Keratinocyte (primary cell): ENCODE measurements at places on chromosomes 2 and 18. TPM values are rescaled to one million over a fixed set of nuclear protein-coding genes. Genes with fewer than 3 reads are reported as not detected.

- no peak for DNase-seq
Observed at GRCh38 chr2:37537316-37537715, 134.1 kb downstream of the CDC42EP3 start.

DNA sequence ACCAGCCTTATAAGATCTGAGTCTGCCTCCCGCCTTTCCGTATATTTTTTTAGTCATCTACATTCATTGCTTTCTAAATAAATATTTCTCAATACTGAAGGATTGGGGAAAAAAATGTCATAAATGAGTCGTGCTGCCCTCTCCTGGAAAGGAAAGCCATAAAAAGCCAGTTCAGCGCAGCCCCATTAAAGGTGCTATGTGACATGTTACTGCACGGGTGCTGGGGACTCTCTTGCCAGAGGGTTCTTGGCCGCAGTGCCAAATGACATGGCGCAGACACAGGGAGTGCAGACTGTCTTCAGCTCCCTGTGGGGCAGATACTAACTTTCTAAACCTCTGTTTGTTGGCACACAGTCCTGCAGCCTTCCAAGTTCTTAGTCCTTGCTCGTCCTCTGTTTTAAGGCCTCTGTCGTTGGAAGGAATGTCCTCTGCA, 53.7 kb upstream of the MAP3K20 start:
- no peak for DNase-seq

DNA sequence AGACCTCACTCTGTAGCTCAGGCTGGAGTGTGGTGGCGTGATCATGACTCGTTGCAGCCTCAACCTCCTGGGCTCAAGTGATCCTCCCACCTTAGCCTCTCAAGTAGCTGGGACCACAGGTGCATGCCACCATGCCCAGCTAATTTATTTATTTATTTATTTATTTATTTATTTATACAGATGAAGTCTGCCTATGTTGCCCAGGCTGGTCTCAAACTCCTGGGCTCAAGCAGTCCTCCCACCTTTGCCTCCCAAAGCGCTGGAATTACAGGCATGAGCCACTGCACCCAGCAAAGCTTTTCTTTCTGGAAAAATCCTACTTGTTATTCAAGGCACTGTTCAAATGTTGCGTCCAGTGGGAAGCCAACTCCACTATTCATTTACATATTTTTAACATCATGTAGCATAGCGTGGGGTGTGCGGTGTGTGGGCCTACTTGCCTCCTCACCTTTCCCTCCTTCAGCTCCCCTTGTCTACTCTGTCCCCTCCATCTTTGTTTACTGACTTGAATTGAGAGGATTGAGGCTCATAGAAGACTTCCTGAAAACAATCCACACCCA, 6.8 kb upstream of the RHOB start:
- no peak for DNase-seq

GRCh38 chr18:79400091-79400590, 4.4 kb downstream of the NFATC1 start:
- DNase-seq, result no peak

DNA sequence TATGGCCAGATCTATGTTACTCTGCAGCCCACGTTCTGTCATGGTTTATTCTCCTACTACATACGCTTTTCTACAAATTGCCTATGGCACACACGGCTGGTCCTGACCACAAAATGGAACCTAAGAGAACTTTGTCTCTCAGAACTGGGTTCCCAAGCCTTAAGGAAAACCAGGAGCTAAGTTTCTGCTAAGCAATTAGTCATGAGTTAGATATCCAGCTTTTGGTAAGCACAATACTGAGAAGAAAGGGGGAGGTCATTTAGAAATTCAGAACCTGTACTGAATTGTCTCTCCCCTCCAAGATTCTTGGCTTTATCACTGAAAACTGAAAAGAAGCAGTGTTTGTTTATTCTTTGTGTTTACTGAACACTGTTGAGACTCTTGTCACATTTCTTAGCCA, 283.5 kb upstream of the TANK start:
- no peak for DNase-seq

DNA sequence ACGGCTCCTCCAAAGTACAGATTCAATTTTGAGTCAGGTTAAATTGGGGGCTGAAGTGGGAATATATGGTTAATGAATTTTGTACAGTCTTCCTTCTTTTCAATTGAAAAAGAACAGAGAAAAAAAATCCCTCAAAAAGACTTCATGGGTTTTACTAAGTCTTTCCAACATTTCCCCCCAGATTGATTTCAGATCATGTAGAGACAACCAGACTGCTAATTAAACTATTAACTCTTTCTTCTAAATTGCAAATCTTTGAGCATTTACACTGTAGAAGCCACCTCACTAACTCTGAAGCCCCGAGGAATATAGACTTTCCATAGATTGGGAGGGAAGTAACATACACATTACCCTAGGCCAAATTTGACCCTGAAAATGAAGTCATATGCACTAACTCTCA, 771.0 kb downstream of the NRXN1 start:
- no peak for DNase-seq

- DNase-seq, result no peak
Observed at GRCh38 chr2:191452065-191452464, 206.9 kb downstream of the MYO1B start.

GRCh38 chr18:31661965-31662364, 22.4 kb downstream of the B4GALT6 start:
- DNase-seq, result no peak

GRCh38 chr18:44568986-44569385, 111.7 kb upstream of the SETBP1 start:
- no peak for DNase-seq

DNA sequence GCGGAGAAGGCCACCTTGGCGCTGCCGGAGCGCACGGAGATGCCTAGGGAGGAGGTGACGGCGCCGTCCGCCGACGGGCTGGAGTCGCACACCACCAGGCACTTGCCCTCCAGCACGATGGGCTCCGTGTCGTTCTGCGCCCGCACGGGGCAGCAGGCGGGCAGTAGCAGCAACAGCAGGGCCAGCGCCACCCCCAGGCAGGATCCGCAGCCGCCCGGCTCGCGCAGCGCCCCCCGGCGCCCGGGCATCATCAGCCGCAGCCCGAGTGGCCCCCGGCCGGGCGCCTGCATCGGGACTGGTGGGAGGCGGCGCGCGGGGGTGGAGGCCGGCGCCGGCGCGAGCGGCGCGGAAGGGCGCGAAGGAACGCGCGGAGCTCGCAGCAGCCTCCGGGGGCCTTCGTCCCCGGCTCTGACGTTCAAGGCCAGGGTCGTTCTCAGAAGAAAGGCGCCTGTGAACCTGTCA, 2.2 kb downstream of the CBLN2 start:
- DNase-seq, result no peak

- DNase-seq, result peak; percentile 66
Observed at GRCh38 chr2:182372661-182373060, 54.2 kb downstream of the PDE1A start.

DNA sequence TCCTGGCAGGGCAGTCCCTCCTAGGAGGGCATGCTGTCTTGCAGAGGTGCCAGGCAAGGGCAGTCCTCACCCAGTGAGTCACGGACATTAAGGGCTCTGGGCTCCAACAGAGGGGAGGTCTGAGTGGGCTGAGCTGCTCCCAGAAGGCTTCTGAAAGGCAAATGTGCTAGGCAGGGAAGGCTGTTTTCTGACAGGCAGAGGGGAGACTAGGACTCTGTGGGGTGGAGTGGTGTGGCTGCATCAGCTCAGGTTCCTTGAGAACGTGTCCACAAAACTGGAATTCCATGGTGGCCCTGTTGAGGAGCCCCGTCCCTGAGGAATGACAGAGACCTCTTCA, 283.5 kb downstream of the MYCN start:
- DNase-seq, result no peak

DNA sequence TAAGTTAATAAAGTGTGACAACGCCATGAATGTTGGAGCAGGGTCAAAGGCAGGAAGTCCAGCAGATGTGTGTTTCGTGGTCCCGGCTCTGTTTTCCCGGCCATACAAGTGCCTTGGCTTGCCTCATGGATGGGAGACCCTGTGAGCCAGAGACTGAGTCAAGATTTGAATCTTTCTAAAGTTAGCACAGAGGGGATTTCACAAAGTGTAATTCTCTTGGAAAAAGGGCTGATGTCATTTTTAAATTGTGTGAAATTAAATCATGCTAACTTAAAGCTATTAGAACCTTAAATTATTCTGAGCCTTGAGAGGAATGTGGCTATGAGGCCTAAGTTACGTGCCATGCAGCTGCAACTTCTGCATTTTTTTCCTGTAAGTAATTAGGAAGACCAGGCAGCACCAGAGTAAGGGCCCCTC, 38.3 kb upstream of the RALBP1 start:
- no peak for DNase-seq

- DNase-seq, result no peak
Observed at GRCh38 chr18:58988600-58988999, 123.9 kb downstream of the ZNF532 start.

- DNase-seq, result no peak
Observed at GRCh38 chr2:61537277-61537949, 743 bp downstream of the XPO1 start.

DNA sequence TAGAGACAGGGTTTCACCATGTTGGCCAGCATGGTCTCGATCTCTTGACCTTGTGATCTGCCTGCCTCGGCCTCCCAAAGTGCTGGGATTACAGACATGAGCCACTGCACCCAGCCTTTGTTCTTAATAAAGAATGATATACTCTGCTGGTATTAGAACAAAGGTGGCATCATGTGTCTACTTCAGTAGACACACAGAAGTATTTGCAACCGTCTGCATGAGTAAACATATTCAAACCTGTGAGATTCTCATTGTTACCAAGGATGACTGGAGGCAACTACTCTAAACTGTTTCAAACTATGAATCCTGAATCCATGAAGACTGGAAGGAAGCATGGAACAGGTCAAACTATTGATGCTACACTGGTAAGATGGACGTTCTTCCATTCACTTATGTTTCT, 32.1 kb downstream of the MBD2 start:
- DNase-seq, result no peak

DNA sequence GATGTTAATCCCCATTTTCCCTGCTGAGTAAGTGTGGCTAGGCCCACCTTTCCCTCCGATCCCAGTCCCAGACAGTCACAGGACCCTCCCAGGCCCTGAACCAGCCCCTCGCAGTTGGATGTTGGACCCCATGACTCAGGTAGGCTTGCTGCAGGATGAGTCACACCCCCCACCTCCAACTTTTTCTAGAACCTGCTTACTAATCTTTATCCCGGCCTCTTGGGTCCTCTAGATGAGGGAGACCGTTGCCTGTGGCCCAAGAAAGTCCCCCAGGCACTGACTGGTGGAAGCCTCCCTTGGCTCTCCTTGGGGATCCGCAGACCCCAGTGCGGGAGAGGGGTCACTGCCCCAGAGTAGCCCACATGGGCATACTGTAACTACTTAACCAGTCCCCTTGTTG, 98.5 kb downstream of the SMAD7 start:
- no peak for DNase-seq

DNA sequence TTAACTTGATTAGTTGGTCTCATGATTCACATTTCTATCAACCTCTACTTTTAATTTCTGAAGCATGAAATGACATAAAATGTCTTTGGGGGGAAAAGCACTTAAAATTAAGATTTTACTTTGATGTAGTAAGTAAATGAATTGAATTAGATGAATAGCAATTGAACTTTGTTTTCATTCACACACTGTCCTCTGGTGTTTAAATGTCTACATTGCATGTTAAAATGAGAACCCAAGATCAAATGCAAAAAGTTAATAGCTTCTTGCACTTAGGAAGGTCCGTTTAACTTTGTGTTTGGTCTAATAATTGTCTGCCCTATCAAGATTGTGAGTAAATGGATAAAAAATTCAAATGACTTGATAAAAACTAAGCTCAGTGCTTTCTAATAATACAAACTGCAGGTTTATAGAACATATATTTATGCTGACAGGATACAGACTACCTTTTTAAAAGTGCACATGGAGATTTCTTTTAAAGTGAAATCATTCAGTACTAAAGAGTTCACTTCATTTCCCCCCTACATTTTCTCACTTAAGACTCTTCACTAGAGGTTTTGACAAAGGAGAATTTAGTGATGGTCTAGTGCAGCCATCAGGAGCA, 156.2 kb upstream of the NABP1 start:
- DNase-seq, result no peak

DNA sequence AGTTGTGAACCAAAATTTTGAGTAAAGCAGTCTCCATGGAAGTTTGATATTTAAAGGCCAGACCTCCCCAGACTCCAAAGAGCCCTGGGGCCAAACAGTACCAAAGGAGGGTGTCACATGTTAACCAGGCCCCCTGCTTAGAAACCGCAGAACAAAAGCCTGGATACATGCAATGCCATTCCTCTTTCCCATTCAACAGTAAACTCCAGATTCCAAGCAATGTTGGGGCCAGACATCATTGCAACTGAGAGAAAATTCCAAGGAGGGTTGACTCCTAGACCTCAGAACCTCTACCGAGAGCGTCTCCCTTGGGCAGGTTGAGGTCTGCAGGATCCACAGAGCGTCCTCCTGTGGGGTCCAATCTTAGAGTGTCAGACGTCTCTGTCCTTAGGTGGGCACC, 404.4 kb upstream of the SYT4 start:
- no peak for DNase-seq

GRCh38 chr18:37654731-37655369, 89.3 kb upstream of the CELF4 start:
- DNase-seq, result no peak

DNA sequence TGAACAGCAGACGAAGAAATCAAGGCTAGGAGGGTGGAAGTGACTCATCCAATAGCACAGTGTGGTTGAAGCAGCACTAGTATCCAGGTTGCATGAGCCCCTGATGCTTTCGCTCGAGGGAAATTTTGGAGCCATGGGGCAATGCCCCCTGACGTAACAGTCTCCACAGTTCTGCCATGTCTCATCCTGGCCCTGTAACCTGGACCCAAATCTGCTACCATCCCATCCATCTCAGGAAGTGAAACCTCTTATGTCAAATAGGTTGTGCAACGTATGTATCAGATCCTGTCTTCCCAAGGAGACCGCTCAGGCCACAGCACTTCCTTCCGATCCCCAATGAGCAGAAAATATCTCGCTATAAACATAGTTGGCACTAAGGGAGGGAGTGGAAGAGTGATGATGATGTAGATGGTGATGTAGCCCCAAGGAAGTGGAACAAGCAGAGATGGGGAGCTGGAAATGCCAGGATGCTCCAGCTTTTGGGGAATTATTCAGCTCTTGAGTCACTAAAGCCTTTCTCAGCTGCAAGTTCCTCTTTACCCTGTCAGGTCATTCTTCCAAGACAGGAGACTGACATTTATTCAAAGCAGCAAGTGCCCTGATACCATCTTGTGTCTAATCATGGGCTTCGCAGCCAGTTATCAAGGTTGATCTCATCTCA, 3.0 kb upstream of the IL1B start:
- DNase-seq, result no peak

ALPG gene
- not detected in 3 replicates for polyA plus RNA-seq

ACADL gene
- 0.03 to 0.17 TPM (median 0.10 TPM) in 3 replicates for polyA plus RNA-seq

DPP10 gene
- not detected in 3 replicates for polyA plus RNA-seq

DNAJC5G gene
- not detected in 3 replicates for polyA plus RNA-seq

DSC2 gene
- 32.1 to 48.6 TPM (median 37.1 TPM) in 3 replicates for polyA plus RNA-seq

CHRNG gene
- polyA plus RNA-seq, result not detected in 3 replicates

NDUFAF7 gene
- 11.5 to 27.7 TPM (median 20.8 TPM) in 3 replicates for polyA plus RNA-seq

AMER3 gene
- not detected in 3 replicates for polyA plus RNA-seq
